Activated T-cell treated with anti-CD3 and anti-CD28 coated beads, Interleukin-2, amount 50 U/mL, for 48 hours (primary cell): ENCODE measurements at places on chromosomes 3 and 15.
A peak's percentile ranks its signal among the peaks of the same experiment; 100 is the strongest.

DNA sequence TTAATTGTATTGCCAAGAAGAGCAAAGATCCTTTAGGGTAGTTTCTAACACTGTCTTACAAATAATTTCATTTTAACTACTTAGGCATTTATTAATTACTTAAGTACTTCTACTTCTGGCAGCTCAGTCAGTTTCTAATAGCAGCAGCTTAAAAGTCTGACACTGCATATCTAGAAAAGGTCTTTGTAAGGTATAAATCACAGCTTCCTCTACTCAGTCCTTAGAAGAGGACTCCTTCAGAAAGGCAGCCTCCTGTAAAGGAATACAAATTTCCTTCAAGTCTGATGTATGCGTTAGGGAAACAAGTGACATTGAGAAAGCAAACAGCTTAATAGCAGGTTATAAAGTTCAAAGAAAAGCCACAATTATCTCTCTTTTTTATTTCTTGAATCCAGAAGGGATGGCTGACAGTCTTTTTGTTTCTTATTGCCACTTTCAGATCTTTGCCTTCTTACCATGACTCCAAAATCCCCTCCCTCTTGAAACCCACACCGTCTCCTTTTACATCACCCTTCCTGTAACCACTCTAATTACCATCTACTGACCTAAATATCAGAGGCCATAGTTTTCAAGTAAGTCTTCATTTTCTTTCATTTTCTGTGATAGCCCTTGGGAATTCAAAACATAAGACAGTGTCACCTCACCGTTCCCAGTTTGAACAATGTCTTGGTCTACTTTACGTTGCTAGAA lies 109.5 kb downstream of the CGGBP1 start:
- no peak for DNase-seq

DNA sequence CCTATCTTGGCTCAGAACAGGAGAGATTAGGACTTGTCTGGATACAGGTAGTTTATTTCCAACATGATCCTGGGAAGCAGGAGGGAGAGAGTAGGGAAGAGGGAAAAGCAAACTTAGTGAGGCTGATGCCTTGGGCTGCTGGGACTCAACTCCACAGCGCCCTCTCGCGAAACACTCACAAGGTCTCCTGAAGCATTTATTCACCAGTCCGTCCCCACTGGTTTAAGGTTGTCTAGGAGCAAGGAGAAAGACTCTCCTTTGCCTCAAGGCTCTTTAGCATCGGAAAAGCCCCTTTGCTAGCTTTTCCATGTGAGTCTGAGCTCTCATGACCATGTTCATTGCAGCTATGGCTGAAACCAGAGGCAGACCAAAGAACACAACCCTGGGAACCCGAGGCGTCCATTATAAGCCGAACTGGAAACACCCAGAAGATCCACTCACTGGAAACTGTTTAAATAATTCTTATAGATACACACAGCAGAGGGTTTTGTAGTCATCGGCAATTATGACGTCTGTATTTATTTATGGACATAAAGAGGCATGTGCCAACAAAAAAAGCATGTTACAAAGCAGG lies 244.5 kb downstream of the CD47 start:
- peak; percentile 61 for DNase-seq

DNA sequence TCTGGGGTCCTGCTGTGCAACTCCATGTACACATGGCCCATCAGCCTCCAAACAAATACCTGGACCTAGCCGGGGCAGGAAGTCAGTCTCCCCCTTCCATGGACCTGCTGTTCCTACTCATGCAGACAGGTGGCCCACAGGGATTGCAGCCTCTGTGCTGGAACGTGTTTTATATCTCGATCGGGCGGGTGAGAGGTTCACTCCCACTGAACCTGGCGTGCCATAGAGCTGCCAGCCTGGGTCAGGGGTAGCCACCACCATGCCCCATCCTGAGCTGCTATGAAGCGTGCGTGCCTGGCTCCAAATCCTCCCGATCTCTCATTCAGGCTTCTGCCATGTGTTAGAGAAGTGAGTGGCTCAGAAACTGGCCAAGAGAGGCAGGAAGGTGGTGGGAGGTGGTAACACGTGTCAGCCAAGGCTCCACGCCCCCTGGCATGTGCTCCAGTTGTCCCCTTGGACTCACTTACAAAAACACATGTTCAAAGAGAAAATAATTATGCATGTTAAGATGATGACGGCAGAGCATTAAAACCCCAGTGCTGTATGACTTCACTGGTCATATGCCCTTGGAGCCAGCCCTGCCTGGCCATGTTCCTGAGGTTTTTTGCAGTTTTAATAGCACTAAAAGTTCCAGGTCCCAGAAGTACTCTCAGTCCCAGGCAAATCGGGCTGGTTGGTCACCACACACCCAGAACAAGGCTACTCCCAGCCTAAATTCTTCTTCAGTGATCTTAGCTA lies 30.6 kb downstream of the CTSH start:
- DNase-seq, result no peak

GRCh38 chr15:28861031-28861534 lies 12.6 kb upstream of the GOLGA6L7 start:
- DNase-seq, result no peak

DNA sequence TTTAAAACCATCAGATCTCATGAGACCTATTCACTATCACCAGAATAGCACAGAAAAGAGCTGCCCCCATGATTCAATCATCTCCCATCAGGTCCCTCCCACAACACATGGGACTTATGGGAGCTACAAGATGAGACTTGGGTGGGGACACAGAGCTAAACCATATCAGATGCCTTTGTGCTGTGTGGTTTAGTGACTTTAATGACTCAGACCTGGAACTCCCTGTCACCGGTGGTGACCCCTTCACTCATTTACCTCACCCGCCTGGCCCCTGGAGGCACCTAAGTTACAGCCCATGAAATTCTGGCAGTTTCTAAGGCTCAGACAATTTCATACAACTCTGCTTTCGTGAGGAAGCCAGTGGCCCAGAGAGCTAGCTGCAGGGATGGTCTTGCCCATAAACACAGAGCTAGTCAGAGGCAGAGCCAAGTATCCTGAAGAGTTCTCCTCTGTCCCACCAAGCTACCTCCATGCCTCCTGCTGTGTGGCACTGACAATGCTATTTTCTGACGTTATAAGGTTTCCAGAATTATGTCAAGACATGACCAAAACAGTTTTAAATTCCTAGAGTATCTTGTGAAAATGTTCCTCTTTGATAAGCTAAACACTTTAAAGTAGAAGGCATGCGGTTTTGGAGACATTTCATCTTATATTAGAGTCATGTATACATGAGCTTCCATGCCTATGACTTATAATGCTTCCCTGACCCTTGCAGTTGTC lies 231.1 kb upstream of the IL12A start:
- no peak for DNase-seq

DNA sequence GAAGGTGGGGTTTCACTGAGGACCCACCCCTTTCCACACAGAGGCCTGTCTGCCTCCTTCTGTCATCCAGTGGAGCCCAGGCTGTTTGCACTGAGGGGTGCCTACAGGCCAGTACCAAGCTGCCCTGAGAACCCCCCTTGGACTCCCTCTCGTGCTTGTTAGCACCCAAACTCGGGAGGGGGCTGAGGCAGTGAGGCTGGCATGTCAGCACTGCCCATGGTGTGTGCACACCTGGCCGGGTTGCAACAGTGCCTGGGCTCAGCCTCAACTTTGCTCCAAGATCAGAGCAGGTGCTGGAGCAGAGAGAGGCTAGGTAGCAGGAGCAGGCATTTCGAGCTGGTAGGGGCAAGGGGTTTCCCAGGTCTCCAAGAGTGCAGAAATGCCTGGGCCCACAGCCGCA lies 90.0 kb downstream of the PIK3R4 start:
- DNase-seq, result no peak

DNA sequence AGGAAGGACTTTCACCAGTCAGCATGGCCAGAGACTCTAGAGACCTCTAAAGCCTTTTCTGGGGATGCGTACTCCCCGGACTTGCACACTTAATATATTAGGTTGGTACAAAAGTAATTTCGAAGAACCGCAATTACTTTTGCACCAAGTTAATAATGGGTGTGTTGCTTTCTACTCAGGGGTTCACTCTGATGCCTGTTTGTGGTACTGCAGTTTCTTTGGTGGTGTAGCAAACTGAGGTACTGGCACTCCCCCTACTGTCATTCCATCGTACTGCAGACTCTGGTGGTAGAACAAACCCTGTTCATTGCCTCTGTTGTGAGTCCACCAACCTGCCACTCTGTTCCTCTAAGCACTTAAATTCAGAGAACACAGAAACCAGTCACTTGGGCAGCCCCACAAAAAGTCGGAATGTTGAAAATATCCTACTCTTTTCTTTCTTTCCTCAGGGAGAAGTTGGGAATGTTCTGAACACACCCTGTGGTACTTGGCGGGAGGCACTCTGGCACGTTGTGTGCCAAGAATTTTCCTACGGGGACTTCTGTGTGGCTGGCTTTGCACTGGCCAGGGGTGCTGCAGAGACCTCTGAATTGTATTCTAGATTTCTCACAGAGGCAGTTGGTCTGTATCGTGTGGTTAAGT lies 46.3 kb downstream of the GABRG3 start:
- peak; percentile 58 for DNase-seq

DNA sequence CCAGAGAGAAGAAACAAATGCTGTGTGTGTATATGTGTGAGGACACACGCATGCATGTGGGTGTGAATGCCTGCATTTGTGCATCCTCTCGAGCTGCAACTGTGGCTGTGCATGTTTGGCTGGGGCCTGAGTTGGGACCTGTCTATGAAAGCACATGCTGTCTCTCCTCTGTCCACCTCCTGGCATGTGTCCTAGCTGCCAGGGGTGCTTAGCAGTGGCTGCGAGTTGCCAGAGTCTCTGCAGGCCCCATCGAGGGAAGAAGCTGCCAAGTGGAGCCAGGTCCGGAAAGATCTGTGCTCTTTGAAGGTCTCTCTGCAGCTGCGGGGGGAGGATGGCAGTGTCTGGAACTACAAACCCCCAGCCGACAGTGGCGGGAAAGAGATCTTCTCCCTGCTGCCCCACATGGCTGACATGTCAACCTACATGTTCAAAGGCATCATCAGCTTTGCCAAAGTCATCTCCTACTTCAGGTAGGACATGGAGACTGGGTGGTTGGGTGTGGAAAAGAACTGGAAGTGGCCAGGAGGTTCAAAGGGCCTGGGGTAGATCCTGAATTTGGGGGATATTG lies 30.7 kb downstream of the NR1I2 start:
- DNase-seq, result no peak

DNA sequence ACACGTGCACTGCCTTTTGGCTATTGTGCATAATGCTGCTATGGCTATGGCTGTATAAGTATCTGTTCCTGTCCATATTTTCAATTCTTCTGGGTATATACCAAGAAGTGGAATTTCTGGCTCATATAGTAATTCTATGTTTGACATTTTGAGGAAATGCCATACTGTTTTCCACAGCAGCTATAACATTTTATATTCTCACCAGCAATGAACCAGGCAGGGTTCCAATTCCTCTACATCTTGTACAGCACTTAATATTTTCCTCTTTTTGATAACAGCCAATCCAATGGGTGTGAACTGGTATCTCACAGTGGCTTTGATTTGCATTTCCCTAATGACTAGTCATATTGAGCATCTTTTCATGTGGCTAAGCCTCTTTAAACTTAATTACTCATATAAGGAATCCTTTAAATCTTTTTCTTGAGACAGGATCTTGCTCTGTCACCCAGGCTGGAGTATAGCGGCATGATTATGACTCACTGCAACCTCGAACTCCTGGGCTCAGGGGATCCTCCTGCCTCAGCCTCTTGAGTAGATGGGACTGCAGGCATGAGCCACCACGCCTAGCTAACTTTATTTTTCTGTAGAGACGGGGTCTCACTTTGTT lies 38.1 kb upstream of the IGDCC4 start:
- peak; percentile 45 for DNase-seq

- DNase-seq, result no peak
Observed at GRCh38 chr15:23567921-23568320, 2.4 kb downstream of the MKRN3 start.

DNA sequence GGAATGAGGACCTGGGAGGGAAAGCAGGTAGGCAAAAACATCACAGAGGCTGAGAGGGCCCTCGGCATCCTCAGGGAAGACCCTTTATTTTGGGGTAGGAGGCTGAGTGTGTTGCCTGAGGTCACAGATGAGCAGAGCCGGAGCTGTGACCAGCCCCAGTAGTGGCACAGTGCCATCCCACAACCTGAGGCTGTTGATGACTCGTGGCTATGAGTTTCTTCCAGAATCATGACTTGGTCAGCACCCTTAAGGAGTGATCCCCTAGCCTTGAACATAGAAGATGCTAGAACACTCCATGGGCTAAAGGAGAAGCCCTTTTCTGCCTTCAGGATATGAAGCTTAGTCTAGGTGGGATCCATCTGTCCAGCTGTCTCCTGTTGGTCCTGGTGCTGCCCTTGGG lies 19.5 kb upstream of the CXCR6 start:
- DNase-seq, result peak; percentile 40

GRCh38 chr15:34795267-34796081 lies at the start of gene ACTC1:
TSS of gene ACTC1 (minus strand) at chr15:34795549. CDS start at chr15:34794808, 741 bp downstream.
- no peak for DNase-seq

DNA sequence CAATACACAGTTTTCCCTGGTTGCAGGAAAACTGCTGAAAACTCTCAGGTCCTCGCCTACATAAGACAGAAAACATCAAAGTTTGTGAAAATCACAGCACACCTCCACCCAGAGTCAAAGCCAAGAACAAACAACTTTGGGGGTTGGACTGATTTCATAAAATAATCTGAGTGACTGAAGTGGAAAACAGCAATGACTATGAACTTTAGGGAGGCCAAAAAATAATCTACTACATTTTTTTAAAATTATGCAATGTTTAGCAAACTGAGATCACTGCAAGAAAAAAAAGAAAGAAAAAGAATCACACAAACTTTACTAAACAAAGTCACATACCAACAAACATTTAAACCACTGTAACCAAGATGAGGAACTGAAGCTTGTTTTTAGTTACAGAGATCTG lies 15.9 kb upstream of the FOXP1 start:
- DNase-seq, result no peak

GRCh38 chr3:125080077-125080476 lies 24.3 kb upstream of the HEG1 start:
- DNase-seq, result no peak

DNA sequence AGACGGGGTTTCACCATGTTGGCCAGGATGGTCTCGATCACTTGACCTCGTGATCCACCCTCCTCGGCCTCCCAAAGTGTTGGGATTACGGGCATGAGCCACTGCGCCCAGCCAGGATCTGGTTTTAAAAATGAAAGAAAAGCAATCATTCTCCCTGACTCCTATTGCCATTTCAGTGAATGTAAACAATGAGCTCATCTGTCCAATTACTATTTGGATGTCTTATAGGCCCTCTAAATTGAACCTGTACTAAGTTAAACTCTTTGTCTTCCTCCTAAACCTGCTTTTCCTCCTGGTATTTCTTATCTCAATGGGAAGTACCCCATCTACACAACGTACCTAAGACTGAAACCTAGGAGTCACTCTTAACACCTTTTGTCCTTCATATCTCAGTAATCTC lies 23.7 kb downstream of the PCYT1A start:
- DNase-seq, result no peak

DNA sequence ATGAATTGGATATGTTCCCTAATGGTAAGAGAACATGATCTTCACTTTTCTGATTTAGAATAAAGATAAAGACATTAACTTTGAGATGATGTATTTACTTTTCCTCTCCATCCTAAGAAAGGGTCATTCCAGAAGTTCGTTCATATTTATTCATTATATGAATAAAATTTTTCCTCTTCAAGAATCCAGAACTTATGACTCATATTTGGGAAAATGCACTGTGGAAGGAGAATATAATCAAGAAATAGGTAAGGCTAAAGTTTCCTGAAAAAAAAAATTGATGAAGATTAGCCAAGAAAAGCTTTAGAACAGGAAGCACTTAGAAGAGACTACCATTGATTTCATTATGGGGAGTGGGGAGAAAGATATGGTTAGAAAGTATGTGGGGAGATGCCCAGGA lies 36.5 kb upstream of the CBLB start:
- no peak for DNase-seq
